Endothelial cell of umbilical vein (primary cell): ENCODE measurements at places on chromosomes 3 and 15. TPM values are rescaled to one million over a fixed set of nuclear protein-coding genes. Genes with fewer than 3 reads are reported as not detected.

Gene ITIH1
- not detected in 2 replicates for polyA plus RNA-seq

Gene CASR
- not detected in 2 replicates for polyA plus RNA-seq

Gene KCNMB2
- polyA plus RNA-seq, result 0.24 TPM in 1 of 2 replicates, not detected in the other

Gene RARB
- polyA plus RNA-seq, result 13.6 and 15.3 TPM in 2 replicates

Gene SNTN
- not detected in 2 replicates for polyA plus RNA-seq

Gene CGGBP1
- polyA plus RNA-seq, result 26.0 and 33.1 TPM in 2 replicates

Gene A4GNT
- not detected in 2 replicates for polyA plus RNA-seq

Gene ITPKA
- polyA plus RNA-seq, result 0.14 and 0.25 TPM in 2 replicates

Gene DET1
- polyA plus RNA-seq, result 5.5 and 5.6 TPM in 2 replicates

Gene GOLGA8S
- 0.02 and 0.04 TPM in 2 replicates for polyA plus RNA-seq

Gene RTP1
- not detected in 2 replicates for polyA plus RNA-seq

Gene COLQ
- 2.0 TPM in 2 replicates for polyA plus RNA-seq

Gene KLHL18
- 51.6 and 58.1 TPM in 2 replicates for polyA plus RNA-seq

Gene IDH3A
- polyA plus RNA-seq, result 28.6 and 35.5 TPM in 2 replicates

Gene SERPINI2
- polyA plus RNA-seq, result not detected in 2 replicates

Gene HOMER2
- 0.40 and 0.68 TPM in 2 replicates for polyA plus RNA-seq

Gene XCR1
- not detected in 2 replicates for polyA plus RNA-seq

Gene SLC12A1
- polyA plus RNA-seq, result not detected in 2 replicates

Gene SLC51B
- polyA plus RNA-seq, result not detected in 2 replicates

Gene ABI3BP
- polyA plus RNA-seq, result 75.1 and 106 TPM in 2 replicates

Gene SLC22A13
- polyA plus RNA-seq, result 0.11 and 0.13 TPM in 2 replicates

Gene CDCP1
- polyA plus RNA-seq, result 0.01 TPM in 1 of 2 replicates, not detected in the other

Gene ZNF80
- not detected in 2 replicates for polyA plus RNA-seq

Gene TGM5
- polyA plus RNA-seq, result not detected in 2 replicates

Gene TMEM207
- not detected in 2 replicates for polyA plus RNA-seq

Gene RAB8B
- polyA plus RNA-seq, result 7.5 and 10.4 TPM in 2 replicates

Gene RASSF1
- 52.2 and 59.7 TPM in 2 replicates for polyA plus RNA-seq

Gene ISG20
- 7.5 and 9.0 TPM in 2 replicates for polyA plus RNA-seq

Gene CYP1A2
- not detected in 2 replicates for polyA plus RNA-seq

Gene ASB14
- polyA plus RNA-seq, result 0.01 TPM in 1 of 2 replicates, not detected in the other

Gene SRGAP3
- 0.02 and 0.06 TPM in 2 replicates for polyA plus RNA-seq

Gene GPR15
- not detected in 2 replicates for polyA plus RNA-seq

Gene ARPP21
- polyA plus RNA-seq, result not detected in 2 replicates

Gene NMNAT3
- polyA plus RNA-seq, result 0.59 and 1.1 TPM in 2 replicates

Gene PCLAF
- 36.1 and 55.2 TPM in 2 replicates for polyA plus RNA-seq

Gene ACOX2
- 10.5 and 10.7 TPM in 2 replicates for polyA plus RNA-seq

Gene ARMC8
- 39.6 and 46.1 TPM in 2 replicates for polyA plus RNA-seq
